NCI-H524 treated with DMSO at 0.1 percent for 48 hours (cell line): ENCODE measurements at places on chromosomes 7 and 10.

DNA sequence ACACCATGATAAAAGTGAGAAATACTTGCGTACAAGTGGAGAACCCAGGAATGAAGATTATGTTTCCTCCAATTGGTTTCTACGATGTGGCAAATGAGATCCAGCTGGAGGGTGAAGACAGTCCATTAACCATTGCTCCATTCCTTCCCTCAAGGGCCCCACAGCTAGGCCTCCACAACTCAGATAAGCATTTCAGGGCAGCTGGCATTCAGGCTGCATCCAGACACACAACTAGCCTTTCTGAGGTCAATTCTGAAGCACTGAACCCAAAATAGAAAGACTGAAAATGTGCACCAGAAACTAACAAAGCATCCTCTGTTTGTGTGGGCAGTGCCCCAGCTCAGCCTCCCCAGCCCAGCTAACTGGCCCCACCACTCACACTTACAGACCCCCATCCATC, 94.8 kb downstream of the GSAP start:
- DNase-seq, result no peak

DNA sequence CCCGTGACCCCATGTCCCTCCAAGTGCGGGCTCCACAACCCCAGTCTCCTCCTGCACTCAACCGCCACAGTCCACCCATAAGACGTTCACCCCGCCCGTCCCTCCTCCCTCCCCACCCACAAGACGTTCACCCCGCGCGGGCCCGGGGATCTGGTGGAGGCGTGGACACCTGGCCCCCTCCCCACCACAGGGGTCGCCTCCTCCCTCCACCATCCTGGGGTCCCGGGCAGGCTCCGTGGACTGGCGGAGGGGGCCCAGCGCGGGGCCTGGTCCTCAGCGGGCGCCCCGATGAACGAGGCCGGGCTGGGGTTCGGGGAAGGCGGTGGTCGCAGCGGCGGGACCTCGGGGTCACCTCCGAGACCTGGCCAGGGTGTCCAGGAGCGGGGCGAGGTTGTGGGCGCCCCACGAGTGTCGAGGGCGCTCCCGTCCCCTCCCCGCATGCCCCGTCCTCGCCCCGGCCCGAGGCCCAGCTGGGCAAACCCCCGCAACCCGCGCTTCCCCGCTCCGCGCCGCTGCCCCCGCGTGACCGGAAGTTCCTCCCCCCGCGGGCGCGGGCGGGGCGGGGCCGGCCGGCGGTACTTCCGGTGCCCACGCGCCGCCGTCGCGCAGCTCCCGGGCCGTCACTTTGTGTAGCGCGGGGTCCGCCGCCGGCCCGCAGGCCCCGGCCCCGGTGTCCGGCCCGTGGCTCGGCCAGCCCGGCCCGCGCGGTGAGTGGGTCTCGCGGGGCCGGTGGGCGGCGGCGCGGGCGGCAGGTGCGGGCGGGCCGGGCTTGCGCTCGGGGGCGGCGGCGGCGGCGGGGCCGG, at the start of gene ZNF316:
ZNF316 (plus strand) TSS at position 578 of the 803 bp plus-strand sequence. CDS start 5,092 bp downstream, outside the sequence.
- DNase-seq, result no peak

DNA sequence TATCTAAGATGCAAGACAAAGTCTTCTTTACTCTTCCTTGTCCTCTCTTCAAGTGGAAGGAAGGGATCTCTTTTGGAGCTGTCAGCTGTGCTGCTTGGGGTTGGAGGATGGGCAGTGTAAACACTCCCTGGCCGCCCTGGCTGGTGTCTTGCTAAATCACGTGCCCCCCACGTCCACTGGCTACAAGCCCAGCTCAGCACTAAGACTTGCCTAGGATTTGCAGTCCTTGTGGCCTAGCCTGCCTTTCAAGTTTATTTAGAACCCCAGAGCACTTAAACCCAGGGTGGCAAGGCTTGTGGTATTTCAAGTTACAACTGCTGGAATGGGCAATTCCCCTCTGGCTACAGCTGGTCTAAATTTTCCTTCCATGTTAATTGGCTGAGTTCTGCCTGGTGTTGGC, 272.4 kb upstream of the MYO3A start:
- DNase-seq, result no peak

DNA sequence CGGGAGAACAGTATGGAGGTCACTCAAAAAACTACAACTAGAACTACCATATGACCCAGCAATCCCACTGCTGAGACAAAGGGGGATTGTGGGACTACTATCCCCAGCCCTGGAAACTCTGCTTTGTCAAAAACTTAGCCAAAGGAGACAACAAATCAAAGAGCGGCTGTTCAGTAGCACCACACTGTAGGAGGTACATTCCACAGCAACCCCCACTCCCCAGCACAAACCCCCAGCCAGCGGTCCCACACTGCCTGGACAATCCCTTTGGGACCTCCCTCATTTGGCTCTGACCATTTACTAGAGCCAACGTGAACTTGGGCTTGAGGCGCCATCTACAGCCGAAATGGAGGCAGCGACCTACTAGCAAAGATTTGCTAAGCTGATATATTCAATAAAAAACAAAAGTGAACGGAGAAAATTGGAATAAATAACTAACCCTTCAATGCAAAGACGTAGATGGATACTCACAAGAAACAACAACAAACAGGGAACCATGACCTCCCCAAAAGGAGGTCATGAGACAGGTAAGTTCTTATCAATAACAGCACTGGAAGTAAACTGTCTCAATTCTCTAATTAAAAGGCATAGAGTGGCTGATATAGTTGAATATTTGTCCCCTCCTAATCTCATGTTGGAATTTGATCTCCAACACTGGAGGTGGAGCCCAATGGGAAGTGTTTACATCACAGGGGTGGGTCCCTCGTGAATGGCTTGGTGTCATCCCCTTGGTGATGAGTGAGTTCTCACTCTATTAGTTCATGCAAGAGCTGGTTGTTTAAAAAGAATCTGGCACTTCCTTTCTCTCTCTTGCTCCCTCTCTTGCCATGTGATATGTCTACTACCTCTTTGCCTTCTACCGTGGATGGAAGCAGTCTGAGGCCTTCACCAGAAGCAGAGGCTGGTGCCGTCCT, 119.0 kb upstream of the KCNMA1 start:
- DNase-seq, result no peak

- no peak for DNase-seq
These were observed 81.5 kb upstream of the SYPL1 start for GRCh38 chr7:106193661-106194060.

DNA sequence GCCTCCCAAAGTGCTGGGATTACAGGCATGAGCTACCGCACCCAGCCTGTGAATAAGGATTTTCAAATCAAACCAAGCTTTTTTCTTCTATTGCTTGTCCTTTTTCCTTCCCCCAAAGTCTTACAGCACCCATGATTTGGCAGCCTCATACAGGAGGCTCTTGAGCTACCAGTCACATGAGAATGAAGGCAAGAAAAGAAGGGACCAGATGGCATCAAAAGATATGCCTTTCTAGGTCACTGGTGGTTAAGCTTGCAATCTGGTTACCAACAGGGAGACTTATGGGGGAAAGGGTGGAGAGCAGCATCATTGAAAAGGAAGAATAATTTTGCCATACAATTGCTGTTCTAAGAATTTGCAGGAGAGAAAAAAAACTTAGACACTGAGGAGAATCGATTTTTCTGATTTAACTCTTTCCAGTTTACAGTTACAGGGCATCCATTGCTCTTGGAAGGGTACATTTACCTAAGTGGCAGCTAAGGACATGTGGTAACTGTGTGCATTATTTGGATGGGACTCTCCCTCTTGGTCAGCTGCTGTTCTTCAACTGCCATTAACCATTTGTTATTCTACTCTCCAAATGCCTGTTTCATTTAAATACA, 29.5 kb downstream of the SMNDC1 start:
- peak; percentile 69 for DNase-seq

DNA sequence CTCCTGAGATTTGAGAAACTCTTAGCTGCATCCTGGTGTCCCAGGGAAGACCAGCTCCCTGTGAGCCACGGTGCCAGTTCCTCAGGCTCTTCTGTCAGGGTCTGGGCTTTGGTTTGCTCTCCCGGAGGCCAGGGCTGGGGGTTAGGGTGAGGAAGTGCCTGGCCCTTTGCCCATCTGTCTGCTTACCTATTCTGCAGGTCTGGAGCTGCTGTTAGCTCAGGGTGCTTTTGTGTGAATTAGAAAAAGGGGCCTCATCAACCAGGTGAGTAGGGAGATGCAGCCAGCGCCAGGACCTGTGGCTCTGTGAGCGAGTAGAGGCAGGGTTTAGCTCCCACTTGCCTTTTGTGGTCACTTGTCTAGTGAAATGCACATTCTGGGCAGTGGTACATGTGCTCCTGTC, 109.4 kb downstream of the DOCK1 start:
- DNase-seq, result no peak

- DNase-seq, result no peak
These were observed 196.1 kb upstream of the KLF14 start for GRCh38 chr7:130929896-130930659.

DNA sequence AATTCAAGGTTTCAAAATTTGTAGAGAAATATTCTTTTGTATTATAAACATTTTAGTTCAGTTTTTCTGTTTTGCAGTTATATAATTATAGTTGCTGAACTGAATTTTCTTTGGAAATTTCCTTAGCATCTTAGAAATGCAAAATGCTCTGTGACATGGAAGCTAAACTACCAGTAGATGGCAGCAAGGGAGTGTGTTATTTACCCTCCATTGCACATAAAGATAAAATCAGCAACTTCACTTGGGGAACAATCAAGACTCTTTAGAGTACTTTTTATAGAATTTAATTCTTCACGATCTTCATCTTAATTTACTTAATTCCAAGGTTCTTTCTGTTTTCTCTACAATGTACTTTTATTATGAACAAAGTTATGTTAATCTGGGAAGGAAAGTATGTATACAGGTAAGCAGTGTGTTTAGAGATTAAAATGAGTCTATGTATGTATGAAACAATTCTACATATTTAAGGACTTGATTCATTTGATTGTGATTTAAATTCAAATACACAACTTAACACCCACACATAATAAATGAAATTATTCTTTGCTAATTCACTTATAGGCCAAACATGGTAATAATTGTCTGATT, 404.2 kb downstream of the THSD7A start:
- no peak for DNase-seq

GRCh38 chr7:133575726-133576440, 323.0 kb downstream of the EXOC4 start:
- DNase-seq, result peak; percentile 92

- no peak for DNase-seq
These were observed 187.9 kb downstream of the GATA3 start for GRCh38 chr10:8242295-8242872.

DNA sequence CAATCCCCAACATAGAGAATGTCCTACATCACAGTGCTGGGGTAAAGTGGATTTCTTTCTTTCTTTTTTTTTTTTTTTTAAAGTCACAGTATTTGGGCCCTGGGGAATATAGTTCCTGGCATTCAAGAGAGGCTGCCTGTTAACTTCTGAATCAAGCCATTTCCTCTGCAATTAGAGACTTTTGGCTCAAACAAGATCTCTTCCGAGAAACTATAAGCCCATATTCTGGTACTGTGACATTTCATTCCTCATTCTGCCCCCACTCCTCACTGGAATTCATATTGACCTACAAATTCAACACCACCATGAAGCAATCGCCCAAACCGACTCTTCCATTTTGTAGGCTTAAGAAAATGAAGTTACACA, 187.4 kb downstream of the PHTF2 start:
- DNase-seq, result no peak

DNA sequence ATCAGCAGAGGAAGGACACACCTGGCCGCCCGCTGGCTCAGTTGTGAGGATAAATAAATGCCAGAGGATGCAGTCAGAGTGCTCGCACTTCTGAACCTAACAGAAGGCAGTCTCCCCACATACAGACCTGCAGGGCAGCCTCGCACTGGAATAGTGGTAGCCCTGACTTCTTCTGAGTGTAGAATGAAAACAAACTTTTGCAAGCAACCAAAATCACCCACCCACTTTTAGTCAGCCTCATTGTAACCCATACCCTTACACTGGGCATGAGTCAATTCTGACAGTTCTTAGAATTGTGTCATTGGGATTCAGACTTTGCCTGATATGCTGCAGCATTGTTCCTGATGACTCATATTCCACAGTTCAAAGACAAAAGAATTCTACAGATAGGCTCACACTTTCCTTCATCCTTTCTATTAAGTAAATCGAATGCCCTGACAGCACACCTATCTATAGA, 167.0 kb upstream of the CDK1 start:
- no peak for DNase-seq

DNA sequence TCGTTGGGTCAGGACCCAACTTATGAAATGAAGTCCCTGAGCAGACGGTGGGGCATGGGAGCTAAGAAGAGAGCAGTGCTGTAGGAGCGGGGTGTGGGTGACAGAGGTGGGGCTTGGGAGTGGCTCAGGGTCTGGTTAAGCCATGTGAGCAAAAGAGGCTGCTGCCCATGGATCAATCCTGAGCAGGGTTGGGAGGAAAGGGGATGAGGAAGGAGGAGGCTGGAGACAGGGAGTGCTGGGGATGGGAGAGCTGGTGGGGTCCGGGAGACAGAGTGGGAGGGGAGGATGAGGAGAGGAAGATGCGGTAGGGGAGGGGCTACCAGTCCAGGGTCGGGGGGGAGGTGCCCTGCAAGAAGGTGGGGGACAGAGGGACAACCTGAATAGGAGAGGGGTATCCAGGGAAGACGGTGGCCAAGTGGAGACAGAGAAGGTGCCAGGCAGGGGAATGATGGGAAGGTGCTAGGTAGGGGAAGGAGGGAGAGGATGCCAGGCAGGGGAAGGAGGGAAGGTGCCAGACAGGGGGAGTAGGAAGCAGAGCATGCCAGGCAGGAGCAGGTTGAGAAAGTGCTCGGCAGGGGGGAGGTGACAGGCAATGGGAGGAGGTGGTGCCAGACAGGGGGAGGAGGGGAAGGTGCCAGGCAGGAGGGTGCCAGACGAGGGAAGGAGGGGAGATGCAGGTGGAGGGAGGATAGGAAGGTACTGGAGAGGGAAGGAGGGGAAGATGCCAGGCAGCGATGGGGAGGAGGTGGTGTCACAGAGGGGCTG, 27.5 kb upstream of the SMARCD3 start:
- DNase-seq, result no peak

DNA sequence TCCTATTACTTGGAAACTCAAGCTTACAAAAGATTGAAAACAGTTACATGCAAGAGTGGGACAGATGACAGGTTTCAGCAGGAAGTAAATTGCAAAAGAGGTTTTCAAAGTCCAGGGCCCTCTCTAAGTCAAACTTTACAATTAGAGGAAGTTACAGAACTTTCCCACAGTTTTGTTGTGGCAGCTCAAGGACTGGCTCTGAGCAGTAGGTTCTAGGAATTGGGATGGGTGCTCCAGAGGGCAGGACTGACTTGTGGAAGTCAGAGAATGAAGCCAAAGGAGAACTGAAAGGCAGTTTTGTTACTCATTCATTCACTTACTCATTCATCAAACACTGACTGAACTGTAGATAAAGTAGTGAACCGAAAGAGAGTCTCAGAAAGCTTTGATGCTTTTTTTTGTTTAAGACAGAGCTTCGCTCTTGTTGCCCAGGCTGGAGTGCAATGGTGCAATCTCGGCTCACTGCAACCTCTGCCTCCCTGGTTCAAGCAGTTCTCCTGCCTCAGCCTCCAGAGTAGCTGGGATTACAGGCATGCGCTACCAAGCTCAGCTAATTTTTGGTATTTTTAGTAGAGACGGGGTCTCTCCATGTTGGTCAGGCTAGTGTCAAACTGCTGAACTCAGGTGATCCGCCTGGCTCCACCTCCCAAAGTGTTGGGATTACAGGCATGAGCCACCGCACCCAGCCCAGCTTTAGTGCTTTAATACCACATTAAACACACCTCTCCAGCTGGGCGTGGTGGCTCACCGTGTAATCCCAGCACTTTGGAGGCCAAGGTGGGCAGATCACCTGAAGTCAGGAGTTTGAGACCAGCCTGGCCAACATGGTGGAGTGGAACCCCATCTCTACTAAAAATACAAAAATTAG, 66.8 kb upstream of the CCNJ start:
- no peak for DNase-seq

GRCh38 chr10:106708506-106708905, 456.0 kb downstream of the SORCS1 start:
- DNase-seq, result no peak
